IMR-90 (cell line): ENCODE measurements at places on chromosomes 3 and 15. TPM values are rescaled to one million over a fixed set of nuclear protein-coding genes. Genes with fewer than 3 reads are reported as not detected.

The BSN gene
- under 0.01 TPM in 2 replicates for total RNA-seq

- no peaks in the 10 kb centered on the region for H3K4me1 ChIP-seq
- H3K27ac ChIP-seq: no peak overlapping the region; the same call in 1 of the 2 replicates
- H3K4me3 ChIP-seq: no peak overlapping the region
Observed at GRCh38 chr3:177234121-177234520, 36.8 kb upstream of the TBL1XR1 start.

The IQCF5 gene
- total RNA-seq: not detected in 2 replicates

GRCh38 chr3:69463531-69463930 lies 77.6 kb upstream of the FRMD4B start:
- DNase-seq: no peak
- H3K27me3 ChIP-seq: no peaks in the 10 kb centered on the region; the same call in 1 of the 2 replicates
- no peaks in the 10 kb centered on the region for H3K36me3 ChIP-seq
- no peak overlapping the region for H3K4me3 ChIP-seq
- no peaks in the 10 kb centered on the region for H3K4me1 ChIP-seq

The SIAH2 gene
- 24.7 and 26.1 TPM in 2 replicates for total RNA-seq

GRCh38 chr15:31461375-31461774 lies 134.7 kb downstream of the KLF13 start:
- H3K4me1 ChIP-seq: peaks cover 4% of the 10 kb centered on the region
- no peak overlapping the region for H3K4me3 ChIP-seq
- no peaks in the 10 kb centered on the region for H3K36me3 ChIP-seq
- no peak overlapping the region for H3K27ac ChIP-seq
- DNase-seq: no peak

The FETUB gene
- total RNA-seq: not detected in 2 replicates

DNA sequence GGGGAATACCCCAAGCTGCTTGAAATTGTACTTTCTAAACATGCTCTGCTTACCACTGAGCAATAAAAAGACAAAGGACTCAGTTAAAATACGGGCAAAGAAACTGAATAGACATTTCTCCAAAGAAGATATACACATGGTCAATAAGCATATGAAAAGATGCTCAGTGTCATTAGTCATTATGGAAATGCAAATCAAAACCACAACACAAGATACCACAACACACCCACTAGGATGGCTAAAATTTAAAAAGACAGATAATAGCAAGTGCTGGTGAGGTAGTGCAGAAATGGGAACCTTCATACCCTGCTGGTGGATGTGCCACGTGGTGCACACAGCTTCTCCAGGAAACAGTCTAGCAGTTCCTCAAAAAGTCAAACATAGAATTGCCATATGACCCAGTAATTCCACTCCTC lies 21.3 kb downstream of the LRIG1 start:
- no peak for DNase-seq
- H3K36me3 ChIP-seq: no peaks in the 10 kb centered on the region
- H3K27me3 ChIP-seq: no peaks in the 10 kb centered on the region
- no peak overlapping the region for H3K27ac ChIP-seq

The ADCY5 gene
- total RNA-seq: 0.18 and 0.56 TPM in 2 replicates

GRCh38 chr3:79467721-79468120 lies 300.1 kb downstream of the ROBO1 start:
- DNase-seq: no peak
- H3K4me1 ChIP-seq: no peaks in the 10 kb centered on the region
- H3K4me3 ChIP-seq: no peak overlapping the region
- no peak overlapping the region for H3K27ac ChIP-seq
- H3K36me3 ChIP-seq: no peaks in the 10 kb centered on the region
- no peaks in the 10 kb centered on the region for H3K27me3 ChIP-seq

The RLBP1 gene
- total RNA-seq: not detected in 2 replicates

The CRABP1 gene
- not detected in 2 replicates for total RNA-seq

The PROS1 gene
- total RNA-seq: 1.6 and 2.5 TPM in 2 replicates
